NCI-H460 (cell line): ENCODE measurements at places on chromosomes 16 and 17.

GRCh38 chr17:82871056-82871775 is 31.4 kb upstream of the ZNF750 start:
- no peak for DNase-seq

DNA sequence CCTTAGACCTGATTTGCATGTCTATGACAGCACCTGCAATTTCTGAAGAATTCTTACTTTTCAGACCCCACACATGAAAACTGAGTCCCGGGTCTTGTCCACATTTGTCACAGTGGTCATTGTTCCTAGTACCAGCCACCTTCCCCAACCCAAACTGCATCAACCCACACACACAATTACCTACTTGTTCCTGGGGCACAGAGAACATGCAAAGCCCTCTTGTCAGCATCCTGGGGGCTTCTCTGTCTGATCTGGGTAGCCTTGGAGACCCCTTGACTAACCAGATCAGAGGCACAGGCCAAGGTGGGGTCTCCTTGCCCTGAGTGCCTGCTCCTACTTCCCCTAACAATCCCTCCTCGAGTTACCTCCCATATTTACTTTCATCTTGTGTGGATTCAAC is 36.7 kb upstream of the PIK3R6 start:
- DNase-seq = no peak

DNA sequence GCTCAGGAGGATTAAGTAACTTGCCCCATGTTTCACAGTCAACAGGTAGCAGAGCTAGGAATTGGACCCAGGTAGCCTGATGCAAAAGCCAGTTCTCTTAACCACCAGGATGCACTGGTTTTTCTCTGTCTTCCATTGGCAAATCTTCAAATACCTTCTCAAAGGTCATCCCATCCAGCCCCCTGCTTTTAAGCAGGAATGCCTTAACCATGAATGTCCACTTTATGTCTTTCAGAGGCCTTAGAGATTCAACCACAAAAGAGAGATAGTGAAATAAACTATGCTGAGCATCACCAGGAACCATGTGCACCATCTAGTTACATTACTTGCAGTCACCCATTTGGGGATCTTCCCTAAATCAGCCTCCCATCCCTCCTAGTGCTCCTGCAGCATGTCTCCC is 94.3 kb downstream of the C17orf67 start:
- DNase-seq = no peak

DNA sequence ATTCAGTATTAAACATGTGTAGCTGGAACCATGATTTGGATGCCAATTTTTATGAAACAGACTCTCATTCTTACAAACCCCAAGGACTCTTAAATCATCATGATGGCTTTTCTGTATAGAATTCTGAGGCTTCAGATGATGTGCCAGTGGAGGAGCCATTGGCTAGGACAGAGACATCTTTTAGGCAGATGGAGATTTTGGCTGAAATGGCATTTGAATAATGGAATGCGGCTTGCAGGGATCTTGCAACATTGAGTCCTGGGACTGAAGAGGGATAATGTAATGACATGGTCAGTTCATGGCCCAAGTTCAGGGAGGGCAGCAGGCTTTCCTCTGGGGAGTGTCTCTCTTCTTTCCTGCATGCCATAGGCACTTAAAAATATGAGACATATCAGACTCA is 172.4 kb downstream of the ABCA8 start:
- DNase-seq = no peak

DNA sequence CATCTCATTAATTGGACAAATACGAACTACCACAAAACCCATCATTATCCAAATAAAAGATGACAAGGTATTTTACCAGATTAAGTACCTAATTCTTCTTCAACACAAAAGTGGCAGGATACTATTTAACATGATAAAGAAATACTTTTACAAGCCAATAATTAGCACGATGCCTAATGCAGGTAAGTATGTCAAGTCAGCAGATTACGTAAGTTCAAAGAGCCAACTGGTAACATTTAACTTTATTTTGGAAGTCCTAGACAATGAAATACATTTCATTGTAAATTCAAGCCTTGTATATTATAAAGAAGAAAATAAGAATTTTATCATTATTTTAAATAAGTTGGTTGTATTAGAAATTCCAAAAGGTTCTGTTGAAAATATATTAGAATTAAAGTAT is 535.3 kb upstream of the SOX9 start:
- DNase-seq = no peak

DNA sequence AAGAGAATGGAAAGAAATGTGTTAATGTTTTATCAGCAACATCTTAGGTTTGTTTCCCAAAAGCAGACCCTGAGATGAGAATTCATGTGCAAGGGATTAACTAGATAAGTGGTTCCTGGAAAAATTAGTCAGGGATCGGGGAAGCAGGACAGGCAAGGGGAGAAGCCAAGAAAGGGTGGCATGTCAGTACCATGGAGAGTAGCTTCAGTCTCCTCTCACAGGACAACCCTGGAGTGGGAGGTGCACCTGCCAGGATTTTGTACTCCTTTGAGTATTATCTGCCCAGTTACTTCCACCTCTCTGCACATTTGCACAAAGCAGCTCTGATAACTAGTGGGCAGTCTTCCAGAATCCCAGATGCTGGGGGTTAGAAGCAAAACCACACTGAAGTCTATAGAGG is 117.0 kb downstream of the RGS9 start:
- DNase-seq = no peak

DNA sequence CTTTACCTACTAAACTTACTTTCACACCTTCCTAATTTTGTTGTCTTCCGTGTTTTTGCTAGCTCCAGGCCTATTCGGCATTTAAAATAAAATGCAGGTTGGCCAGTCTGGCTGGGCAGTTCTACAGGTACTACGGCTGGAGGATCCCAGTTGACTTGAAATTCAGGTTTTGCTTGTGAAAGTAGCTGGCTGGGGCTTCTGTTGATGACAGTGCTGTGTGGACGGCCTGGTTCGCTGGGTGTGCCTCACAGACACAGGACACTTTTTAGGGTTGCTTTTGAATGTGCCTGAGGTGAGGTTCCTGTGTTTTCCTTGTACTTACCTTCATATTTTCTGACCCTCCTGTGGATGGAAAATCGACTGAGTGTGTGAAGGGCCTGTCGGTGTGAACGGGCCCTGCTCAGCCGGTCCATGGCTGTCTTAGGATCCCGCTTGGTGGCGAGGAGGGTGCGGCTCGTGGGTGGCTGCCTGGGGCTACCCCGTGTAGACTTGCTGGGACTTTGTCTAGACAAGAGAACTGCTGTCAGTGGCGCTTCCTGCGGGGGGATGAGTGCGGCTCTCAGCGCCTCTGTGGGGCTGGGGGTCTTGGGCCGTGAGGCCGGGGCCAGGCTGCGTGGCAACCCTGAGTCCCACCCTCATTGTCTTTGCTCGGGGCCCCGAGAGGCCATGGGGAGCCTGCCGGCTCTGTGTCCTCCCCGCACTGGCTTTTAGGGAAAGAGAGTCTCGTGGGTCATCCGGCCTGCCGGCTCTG is 18.7 kb upstream of the ZNF750 start:
- no peak for DNase-seq

DNA sequence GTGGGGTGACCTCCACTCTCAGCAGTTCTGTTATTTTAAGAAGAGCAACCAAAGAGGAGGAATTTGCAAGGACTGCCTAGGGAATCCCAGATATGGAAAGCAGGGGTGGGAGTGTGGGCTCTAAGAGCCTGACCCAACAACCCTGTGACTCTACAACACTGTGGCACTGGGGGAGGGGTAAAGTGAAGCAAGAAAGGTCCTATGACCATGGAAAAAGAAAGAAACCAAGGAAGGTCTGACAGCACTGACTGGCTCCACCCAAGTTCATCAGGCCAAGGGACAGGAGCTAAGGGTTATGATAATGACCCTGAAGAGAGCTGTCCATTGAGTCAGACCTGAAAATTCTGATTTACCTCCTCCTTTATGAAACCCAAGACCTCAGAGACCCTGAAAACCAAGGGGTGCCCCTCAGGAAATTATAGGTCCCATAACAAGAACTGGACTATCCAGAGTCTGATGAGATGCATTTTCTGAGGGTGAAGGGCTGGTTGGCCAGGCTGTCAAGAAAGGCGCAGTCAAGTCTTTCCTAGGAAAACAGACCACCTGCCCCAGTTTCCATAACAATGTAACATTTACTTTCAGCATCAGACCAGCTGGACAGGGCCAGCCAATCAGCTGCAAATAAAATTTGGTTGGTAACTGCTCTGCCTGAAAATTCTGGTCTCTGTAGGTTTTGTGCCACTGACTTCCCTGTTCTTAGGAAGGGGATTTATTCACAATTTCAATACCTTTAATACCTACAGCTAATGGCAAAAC is 53.8 kb upstream of the MTMR4 start:
- DNase-seq = no peak

DNA sequence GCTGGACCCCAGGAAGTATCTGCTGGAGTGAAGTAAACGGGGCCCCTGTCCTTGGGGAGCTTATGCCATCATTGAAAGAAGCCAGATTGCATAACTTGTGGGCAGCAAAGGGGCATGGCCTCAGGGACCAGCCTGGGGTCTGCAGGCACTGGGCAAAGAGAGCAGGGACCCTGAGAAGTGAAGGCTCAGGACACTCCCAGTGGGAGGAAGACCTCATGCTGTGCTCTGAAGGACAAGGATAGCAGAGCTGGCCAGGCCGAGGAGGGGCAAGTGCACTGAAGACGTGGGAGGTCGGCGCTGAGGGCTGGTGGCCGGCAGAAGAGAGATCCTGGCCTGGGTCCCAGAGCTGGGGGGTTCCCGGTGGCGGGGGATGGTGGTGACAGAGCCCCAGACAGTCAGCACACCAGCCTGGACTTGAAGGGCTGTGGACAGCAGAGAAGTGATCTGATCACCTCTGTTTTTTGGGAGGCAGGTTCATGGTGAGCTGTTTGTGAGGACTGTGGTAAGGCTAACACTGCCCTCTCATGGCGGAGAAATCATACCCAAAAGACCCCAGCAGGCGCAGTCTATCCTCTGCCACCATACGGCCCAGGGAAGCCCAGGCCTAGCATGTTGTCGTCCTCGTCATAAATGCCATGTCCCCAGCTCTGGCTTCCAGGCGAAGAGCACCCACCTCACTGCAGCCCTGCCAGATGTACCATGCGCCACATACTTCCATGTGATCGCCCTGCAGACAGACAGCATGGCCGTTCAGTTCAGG is 7.1 kb upstream of the CNP start:
- peak; percentile 37 for DNase-seq

- no peak for DNase-seq
These were observed 79.1 kb upstream of the HNF1B start for GRCh38 chr17:37823996-37824395.

DNA sequence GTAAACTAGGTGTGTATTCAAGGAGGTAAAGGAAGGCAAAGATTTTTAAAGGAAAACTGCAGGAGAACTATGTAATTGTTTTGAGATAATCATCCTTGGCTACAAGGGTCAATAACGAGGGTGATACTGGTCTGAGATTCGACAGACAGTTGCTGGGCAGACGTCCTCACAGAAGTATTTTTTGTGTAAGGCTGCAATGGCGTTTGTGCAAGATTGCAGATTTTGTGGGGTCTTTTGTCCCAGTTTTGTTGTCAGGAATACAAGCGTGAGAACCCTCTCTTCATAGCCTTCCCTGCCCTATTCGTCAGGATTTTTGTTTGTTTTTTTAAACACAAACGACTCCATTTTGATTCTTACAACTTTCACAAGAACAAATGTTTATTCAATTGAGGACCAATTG is 57.5 kb downstream of the GPR139 start:
- DNase-seq = no peak

DNA sequence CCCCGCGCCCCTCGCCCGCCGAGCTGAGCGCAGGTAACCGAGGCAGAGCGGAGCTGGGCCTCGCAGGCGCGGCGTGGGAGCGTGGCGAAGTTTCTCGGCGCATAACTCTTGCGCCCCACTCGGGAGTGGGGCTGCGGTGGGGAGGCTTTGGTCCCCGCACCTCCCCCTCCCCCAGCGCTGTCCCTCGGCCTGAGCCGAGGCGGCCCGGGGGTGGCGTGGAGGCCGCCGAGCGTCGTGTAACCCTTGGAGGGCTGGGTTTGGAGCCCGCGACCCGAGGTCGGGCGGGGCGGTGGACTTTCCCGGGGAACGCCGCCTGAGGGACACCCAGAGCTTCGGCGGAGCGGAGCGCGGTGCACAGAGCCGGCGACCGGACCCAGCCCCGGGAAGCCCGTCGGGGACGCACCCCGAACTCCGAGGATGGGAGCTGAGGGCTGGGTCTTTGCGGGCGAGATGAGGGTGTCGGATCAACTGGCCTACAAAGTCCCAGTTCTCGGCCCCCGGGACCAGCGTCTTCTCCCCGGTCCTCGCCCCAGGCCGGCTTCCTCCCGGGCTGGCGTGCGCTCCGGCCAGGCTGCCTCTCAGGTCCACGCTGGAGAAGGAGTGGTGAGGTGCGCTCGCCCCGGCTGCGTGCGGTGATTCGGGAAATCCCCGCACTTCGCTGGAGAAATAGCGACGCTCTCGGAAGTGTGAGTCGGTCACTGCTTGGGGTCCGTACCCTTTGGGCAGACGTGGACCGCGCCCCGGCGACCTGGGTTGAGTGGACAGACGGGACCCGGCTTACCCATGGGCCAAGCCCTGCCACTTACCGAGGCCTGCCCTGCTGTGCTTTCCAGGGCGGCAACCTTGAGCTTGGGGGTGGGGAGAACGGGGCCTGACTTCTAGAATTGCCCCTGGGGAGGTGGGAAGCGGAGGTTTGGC is 168.4 kb downstream of the RAB11FIP4 start:
- no peak for DNase-seq

GRCh38 chr17:9028202-9028987 is 7.1 kb downstream of the NTN1 start:
- no peak for DNase-seq

DNA sequence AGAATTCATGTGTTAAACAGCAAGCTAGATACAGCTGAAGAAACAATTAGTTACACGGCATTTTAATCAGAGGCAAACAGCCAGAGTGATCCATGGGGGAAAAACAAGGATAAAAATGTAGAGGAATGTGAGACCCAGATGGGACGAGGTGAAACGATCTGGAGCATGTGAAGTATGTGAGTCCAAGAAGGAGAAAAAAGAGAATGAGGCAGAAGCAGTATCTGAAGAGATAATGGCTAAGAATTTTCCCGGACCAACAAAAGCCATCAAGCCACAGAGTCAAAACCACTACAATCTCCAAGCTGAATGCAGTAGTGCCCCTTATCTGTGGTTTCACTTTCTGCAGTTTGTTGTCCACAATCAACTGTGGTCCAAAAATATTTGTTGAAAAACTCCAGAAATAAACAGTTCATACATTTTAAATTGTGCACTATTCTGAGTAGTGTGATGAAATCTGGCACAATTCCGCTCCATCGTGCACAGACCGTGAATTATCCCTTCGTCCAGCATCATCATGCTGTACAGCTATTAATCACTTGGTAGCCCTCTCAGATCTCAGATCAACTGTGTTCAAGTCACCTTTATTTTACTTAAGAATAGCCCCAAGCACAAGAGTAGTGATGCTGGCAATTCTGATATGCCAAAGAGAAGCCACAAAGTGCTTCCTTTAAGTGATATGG is 18.8 kb downstream of the MYH10 start:
- no peak for DNase-seq

- no peak for DNase-seq
These were observed 16.3 kb downstream of the LIG3 start for GRCh38 chr17:34996422-34997285.

- no peak for DNase-seq
These were observed 26.7 kb downstream of the VAC14 start for GRCh38 chr16:70774261-70774660.

- DNase-seq = no peak
These were observed 307.5 kb upstream of the DYNLRB2 start for GRCh38 chr16:80233097-80233835.

- no peak for DNase-seq
These were observed 182.9 kb downstream of the SHISA9 start for GRCh38 chr16:13084331-13084730.

GRCh38 chr17:16491703-16492612 is at the start of gene LRRC75A:
Gene LRRC75A (minus strand): TSS chr17:16492193. CDS start chr17:16491990, 203 bp downstream.
- DNase-seq = peak; percentile 34
